ENCODE measurements at places on chromosomes 1 and 21.

DNA sequence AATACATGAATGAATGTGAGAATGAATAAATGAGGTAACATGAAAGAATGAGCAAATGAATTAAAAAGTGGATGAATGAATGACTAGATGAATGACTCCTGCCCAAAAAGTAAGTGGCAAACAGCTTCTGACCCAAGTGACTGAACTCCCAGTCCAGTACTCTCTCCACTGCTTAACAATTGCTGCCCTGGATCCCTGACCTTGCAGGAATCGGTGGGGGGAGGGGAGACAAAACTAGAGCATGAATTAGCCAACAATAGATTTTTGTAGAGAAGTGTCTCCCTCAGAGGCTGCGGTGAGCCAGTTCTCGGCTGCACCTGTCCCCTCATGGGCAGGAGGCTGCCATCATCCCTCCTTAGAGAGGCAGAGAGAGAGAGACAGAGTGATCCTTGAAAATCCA is 5.9 kb upstream of the GRIK3 start:
- DNase-seq: no peak

- no peak for DNase-seq
These were observed 99.6 kb upstream of the CACNA1E start for GRCh38 chr1:181383695-181384094.

GRCh38 chr1:115854005-115854404 is 13.1 kb upstream of the NHLH2 start:
- DNase-seq: no peak

GRCh38 chr21:36882776-36883175 is 83.7 kb downstream of the HLCS start:
- no peak for DNase-seq

GRCh38 chr1:156435545-156436140 is 64.9 kb downstream of the MEF2D start:
- DNase-seq: no peak

GRCh38 chr1:54027848-54028247 is 9.9 kb upstream of the LDLRAD1 start:
- DNase-seq: no peak

DNA sequence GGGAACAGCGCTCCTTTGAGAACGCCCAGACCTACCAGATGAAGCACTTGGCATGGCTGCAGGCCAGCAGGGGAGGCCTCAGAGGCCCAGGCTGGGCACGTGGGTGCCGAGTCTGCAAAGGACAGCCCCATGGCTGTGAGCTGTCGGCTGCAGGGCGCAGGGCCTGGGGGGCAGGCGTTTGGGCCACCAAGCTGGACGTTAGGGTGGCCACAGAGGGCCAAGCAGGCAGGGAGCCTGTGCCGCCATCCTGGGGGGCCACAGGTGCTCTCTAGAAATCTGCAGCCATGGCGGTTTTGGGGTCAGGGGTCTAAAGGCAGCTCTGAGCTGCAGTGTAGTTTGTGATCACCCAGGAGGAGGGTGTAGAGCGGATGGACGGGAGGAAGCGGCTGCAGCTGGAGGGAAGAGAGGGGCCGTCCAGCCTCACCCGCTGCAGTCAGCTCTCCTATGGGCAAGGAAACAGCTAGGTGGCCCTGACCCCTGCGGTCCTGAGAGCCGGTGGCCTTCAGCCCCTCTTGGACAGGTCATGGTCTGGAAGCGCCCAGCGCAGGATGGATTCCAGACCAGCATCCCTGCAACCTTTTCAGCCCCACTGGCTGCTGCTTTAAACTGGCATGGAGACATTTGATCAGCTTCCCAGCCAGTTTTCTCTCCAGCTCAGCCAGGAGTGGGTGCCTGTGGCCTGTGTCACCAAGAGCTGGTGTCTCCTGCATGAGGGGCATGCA is 11.0 kb downstream of the IBA57 start:
- DNase-seq: no peak

DNA sequence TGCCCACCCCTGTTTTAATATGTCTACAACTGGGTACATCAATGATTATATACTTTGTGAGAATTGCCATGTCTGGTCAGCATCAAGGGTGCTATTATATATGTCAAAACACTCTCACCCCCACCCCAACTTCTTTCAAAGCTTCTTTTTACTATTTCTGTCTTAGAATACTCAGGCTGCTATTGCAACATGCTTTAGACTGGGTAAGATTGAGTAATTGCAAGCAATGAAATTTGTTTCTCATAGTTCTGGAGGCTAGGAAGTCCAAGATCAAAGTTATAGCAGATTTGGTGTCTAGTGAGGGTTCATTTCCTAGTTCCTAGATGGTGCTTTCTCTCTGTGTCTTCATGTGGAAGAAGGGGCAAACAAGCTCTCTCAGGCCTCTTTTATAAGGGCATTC is 100.5 kb upstream of the KCNK1 start:
- no peak for DNase-seq

- DNase-seq: no peak
These were observed 19.4 kb upstream of the TMEM125 start for GRCh38 chr1:43250351-43250761.

DNA sequence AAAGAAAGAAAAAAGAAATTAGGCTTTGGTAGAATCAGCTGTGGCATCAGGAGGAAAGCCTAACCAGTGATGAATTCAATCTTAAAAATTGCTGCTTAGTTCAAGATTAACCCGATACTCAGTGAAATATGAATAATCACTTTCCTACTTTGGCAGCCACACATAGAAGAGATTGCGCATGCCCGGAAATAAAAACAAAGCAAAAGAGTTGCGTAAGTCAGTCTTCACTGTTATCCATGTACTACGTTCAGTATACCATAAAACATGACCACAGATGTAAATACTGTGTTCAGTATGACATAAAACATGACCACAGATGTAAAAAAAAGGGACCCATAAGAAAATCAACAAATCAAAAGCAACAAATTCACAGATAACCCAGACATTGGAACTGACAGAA is 19.2 kb downstream of the CD1D start:
- DNase-seq: no peak

DNA sequence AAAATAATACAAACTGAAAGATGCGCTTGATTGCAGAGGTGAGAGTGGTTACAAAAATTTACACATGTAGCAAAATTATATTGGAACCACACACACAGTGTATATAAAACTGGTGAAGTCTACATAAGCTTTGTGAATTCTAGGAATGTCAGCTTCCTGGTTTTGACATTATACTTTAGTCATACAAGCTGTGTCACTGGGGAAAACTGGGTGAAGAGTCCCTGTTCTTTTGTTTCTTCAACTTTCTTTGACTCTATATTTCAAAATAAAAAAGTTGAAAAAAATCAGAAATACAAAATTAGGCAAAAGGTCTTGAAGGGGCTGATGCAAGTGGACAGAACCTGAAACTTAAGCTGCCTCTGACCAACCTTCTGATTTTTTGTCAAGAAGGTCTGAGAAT is 3.0 kb downstream of the C1QC start:
- DNase-seq: no peak

DNA sequence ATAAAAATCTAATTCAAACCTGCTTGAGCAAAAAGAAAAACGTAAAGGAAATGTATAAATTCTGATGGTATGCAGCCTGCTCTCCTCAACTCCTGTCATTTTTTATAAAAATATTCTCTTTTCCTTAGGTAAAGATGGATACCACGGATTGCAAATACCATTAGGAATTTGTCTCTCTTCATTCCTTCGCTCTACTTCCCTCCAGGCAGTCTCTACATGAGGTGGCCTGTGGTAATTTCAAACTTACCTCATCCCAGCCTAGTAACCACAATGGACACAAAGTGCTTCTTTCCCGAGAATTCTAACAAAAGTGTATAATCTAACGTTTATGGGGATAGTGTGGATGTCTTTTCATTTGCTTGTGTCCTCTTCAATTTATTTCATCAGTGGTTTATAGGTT is 239.5 kb upstream of the LRRC7 start:
- no peak for DNase-seq

DNA sequence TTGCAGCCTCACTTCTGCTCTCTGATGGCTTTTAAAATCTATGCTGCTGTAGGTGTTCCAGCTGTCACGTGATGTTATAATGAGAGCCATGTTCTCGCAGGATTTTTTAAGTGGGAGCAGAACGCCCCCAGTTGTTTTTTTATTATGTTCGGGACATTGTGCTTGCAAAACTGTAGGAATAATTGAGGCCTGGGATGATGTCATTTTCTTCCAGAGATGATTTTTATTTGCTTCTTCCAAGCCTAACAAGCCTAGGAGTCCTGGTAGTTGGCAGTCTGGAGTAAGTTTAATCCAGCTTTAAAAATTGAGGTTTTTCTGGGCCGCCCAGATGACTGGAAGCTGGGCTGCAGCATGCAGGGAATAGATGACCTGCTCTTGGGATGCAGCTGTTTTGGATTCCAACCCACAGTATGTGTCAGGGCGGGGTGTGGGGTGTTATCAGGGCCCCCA is 34.6 kb upstream of the CHIT1 start:
- no peak for DNase-seq

- no peak for DNase-seq
These were observed 35.0 kb downstream of the ESRRG start for GRCh38 chr1:216688127-216688657.

DNA sequence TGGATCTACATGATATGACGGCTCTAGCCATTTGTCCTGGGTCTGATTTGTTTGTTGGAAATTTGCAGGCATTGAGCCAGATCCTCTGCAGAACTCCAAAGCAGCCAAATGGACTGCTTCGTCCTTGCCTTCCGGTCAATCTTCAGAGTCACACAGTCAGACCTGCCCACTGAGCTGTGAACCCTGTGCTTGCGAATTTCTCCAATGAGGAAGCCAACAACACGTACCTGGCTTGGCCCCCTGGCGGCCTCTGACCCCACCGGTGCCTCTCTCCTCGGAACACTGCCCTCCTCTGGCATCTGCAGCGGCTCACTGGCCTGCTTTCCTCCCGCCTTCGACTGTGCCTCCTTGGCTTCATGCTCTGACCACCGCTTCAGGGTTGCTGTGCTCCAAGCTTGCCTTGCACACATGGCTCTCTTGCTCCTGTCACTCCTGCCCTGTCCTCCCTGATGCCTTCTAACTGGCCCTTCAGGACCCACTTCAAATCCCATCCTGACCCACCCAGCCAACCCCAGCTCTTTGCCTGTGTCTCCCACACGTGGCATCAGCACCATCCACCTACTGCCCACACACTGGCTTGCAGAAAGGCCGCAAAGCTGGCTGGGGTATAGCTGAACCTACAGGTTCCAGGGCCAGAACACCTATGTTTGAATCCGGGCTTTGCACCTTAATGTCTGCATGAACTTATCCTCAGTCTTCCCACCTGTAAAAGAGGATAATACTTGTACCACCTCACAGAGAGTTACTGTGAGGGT is 128.2 kb downstream of the KCNN3 start:
- peak; percentile 83 for DNase-seq

DNA sequence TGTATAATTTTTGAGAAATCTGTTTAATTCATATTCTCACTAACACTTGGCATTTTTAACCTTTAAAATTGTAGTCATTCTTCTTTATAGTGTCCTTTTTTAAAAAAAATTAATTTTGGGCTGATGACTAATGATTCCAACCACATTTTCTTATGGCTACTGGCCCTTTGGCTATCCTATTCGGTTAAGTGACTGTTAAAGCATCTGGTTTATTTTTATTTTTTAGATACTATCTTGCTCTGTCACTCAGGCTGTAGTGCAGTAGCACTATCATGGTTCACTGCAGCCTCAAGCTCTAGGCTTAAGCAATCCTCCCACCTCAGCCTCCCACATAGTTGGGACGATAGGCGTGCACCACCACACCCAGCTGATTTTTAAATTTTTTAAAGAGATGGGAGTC is 723.2 kb upstream of the CXADR start:
- DNase-seq: no peak

DNA sequence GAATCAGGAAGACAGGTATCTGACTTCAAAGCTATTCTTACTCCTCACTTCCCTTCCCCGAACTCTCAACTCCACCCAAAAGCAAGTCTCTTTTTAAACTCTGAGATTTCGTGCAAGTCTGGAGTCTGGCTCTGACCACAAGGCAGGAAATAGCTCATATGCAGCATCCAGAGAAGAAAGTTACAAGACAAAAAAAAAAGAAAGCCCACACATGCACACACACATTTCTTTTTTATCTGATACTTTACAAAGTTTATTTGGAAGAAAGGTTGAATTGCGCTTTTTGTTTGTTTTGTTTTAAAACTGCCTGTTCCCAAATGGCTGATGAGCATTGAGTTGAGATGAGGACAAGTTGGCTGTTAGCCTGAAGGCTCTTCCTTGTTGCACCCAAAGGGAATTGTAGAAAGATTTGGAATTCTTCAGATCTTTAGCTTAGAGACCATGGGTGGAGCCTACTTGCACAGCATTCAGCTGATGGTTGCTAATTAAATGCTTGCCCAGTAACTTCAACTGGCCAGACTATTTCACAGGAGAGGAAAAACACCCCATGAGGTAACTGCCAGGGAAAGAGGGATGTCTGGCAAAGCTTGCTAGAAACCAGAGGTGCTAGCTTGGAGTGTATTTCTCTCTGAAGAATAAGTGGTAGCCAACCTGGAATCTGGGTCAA is 490.3 kb downstream of the TTLL7 start:
- no peak for DNase-seq
